Effector memory CD8-positive, alpha-beta T cell (primary cell): ENCODE measurements at places on chromosomes 16 and 17.
A peak's percentile ranks its signal among the peaks of the same experiment; 100 is the strongest.

GRCh38 chr17:31653691-31654090, 205.4 kb downstream of the COPRS start:
- H3K4me1 ChIP-seq = peaks cover 8% of the 10 kb centered on the region
- no peak for DNase-seq
- H3K27ac ChIP-seq = no peak overlapping the region
- peaks cover 19% of the 10 kb centered on the region for H3K27me3 ChIP-seq

DNA sequence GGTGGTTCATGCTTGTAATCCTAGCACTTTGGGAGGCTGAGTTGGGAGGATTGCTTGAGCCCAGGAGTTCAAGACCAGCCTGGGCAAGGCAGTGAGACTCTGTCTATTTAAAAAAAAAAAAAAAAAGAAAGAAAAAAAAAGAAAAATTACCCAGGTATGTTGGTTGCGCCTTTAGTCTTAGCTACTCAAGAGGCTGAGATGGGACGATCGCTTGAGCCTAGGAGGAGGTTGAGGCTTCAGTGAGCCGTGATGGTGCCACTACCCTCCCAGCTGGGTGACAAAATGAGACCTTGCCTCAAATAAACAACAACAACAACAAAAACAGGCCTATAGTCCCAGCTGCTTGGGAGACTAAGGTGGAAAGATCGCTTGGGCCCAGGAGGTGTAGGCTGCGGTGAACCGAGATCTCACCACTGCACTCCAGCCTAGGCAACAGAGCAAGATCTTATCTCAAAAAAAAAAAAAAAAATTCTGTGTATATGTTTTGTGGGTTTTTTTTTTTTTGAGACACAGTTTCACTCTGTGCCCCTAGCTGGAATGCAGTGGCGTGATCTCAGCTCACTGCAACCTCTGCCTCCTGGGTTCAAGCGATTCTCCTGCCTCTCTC, 12.5 kb upstream of the ANKRD40CL start:
- peaks cover 26% of the 10 kb centered on the region for H3K4me1 ChIP-seq
- DNase-seq = peak; percentile 45
- H3K27ac ChIP-seq = peak overlapping the region; percentile 52
- peaks cover 18% of the 10 kb centered on the region for H3K36me3 ChIP-seq

- no peak for DNase-seq
- no peaks in the 10 kb centered on the region for H3K36me3 ChIP-seq
- H3K4me1 ChIP-seq = peaks cover 7% of the 10 kb centered on the region
- H3K27me3 ChIP-seq = no peaks in the 10 kb centered on the region
- H3K4me3 ChIP-seq = no peak overlapping the region
Measured at GRCh38 chr17:66527335-66527734, 224.9 kb downstream of the PRKCA start.

DNA sequence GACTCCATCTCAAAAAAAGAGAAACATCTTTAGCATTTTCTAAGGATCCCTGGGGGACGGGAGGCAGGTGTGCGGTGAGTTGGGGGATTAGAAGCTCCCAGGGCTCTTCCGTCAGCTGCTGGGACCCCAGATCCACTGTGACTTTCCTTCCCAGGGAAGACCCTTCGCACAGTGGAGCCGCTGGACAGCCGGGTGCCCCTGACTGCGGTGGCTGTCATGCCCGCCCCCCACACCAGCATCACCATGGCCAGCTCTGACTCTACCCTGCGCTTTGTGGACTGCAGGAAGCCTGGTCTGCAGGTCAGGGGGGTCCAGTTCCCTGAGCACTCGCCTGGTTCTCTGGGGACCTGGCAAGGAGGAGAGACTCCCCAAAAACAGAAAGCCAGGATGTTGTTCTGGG, 7.3 kb upstream of the SERPINF2 start:
- H3K4me1 ChIP-seq = peaks cover 7% of the 10 kb centered on the region
- H3K4me3 ChIP-seq = no peak overlapping the region
- peaks cover 17% of the 10 kb centered on the region for H3K36me3 ChIP-seq
- peak overlapping the region; percentile 31 for H3K27ac ChIP-seq
- no peak for DNase-seq

DNA sequence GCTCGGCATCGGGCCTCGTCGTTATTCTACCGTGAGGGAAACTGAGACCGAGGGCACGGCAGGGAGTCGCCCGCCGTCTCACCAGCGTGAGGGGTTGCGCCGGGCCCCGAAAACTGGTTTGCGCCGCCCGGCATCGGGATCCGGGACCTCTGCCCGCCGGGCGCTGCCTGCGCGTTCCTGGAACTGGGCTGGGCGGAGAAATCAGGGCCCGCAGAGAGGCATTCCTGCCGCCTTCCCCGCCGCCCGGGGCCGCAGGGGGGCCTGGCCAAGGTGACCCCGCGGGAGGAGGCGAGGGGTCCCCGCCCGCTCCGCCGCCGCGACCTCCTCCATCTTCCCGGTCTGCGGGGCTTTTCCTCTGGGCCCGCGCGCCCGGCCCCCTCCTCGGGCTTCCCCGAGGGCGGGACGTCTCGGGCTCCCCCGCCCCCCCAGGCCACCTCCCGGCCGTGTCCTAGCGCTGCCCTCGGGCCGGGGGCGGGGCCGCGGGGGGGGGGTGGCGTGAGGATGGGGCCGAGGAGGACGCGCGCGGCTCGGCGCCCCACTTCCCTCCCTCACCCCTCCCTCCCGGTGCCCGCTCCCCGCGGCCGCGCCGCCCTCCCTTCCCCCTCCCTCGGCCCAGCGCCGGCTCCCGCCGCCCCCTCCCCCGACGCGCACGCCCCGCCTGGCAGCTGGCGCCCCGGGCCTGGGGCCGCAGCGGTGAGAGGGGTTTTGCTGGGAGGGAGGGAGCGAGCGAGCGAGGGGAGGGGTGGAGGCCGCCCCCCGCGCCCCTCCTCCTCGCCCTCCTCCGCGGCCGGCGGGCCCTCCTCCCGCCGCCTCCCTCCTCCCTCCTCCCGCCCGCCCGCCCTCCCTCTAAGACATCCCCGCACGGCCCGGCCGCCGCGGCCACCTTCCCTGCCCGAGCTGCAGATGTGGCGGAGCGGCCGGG, at the start of gene GLIS2:
Gene GLIS2, plus strand, starts transcription at position 882 of the 922 bp plus-strand sequence. CDS start 16,214 bp downstream, outside the sequence.
- H3K36me3 ChIP-seq = peaks cover 3% of the 10 kb centered on the region
- peak within 1 kb of the TSS; percentile 90 for H3K27ac ChIP-seq
- peaks cover 15% of the 10 kb centered on the region for H3K27me3 ChIP-seq
- H3K4me1 ChIP-seq = peaks cover 19% of the 10 kb centered on the region
- H3K4me3 ChIP-seq = peak within 1 kb of the TSS; percentile 85
- no peak for DNase-seq

DNA sequence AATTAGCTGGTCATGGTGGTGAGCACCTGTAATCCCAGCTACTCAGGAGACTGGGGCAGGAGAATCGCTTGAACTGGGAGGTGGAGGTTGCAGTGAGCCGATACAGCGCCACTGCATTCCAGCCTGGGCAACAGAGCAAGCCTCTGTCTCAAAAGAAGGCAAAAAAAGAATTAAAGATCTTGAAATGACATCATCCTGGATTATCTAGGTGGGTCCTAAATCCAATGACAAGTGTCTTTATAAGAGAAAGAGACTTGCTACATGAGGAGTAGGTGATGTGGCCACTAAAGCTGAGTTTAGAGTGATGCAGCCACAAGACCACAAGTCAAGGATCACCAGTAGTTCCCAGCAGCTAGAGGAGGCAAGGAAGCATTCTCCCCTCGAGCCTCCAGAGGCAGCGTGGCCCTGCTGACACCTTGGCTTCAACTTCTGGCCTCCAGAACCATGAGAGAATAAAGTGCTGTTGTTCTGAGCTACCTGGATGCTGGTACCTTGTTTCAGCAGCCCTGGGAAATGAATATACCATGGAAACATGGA, 15.8 kb downstream of the CIITA start:
- no peak overlapping the region for H3K27ac ChIP-seq
- no peak overlapping the region for H3K4me3 ChIP-seq
- H3K4me1 ChIP-seq = peaks cover 13% of the 10 kb centered on the region

DNA sequence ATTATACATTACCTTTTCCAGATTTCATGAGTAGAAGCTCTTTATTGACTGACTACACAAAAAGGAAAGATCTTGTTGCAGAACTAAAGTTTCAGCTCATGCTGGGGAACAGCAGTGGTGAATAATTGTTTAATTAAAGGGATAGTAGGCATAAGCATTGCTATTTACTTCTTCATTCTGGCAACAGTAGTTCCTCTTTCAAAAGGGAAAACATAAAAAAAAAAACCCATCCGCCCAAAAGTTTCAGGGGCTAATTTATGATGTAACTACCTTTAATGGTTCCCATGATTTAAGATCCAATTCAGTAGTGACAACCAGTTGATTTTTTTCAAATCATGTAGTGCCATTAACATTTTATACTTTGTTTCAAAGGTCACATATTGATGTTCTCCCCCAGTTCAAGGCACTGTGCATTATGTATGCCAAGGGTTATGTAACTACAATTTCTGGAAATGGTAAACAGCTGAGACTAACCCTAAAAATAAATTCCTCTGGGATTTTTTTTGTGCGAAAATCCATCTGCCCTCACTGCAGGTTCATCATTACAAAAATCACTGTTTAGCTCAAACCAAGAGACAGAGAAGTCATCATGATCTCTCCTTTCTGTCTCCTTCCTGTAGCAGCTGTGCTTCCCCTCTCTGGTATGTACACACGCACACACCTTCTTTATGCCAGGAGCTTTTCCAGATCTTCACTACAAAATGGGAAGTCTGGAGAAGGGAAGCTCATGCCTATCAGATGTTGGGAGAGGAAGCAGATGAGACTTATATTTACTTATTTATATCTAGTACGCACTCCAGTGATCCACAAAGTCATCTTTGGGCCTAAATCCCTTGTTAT, 2.2 kb upstream of the PHLPP2 start:
- H3K27me3 ChIP-seq = no peaks in the 10 kb centered on the region
- peaks cover 17% of the 10 kb centered on the region for H3K4me1 ChIP-seq
- no peak overlapping the region for H3K27ac ChIP-seq

- H3K4me1 ChIP-seq = no peaks in the 10 kb centered on the region
- no peaks in the 10 kb centered on the region for H3K27me3 ChIP-seq
- no peak overlapping the region for H3K27ac ChIP-seq
- no peak for DNase-seq
- H3K4me3 ChIP-seq = no peak overlapping the region
Measured at GRCh38 chr17:71679832-71680231, 441.0 kb upstream of the SOX9 start.

- peaks cover 6% of the 10 kb centered on the region for H3K4me1 ChIP-seq
- DNase-seq = no peak
- H3K36me3 ChIP-seq = peaks cover 3% of the 10 kb centered on the region
- no peak overlapping the region for H3K27ac ChIP-seq
Measured at GRCh38 chr17:40496170-40496569, 5.3 kb downstream of the TNS4 start.

GRCh38 chr17:75925103-75925502, 15.7 kb downstream of the FBF1 start:
- H3K36me3 ChIP-seq = no peaks in the 10 kb centered on the region
- H3K4me1 ChIP-seq = no peaks in the 10 kb centered on the region
- H3K27me3 ChIP-seq = no peaks in the 10 kb centered on the region
- H3K27ac ChIP-seq = no peak overlapping the region
- H3K4me3 ChIP-seq = no peak overlapping the region
- no peak for DNase-seq

DNA sequence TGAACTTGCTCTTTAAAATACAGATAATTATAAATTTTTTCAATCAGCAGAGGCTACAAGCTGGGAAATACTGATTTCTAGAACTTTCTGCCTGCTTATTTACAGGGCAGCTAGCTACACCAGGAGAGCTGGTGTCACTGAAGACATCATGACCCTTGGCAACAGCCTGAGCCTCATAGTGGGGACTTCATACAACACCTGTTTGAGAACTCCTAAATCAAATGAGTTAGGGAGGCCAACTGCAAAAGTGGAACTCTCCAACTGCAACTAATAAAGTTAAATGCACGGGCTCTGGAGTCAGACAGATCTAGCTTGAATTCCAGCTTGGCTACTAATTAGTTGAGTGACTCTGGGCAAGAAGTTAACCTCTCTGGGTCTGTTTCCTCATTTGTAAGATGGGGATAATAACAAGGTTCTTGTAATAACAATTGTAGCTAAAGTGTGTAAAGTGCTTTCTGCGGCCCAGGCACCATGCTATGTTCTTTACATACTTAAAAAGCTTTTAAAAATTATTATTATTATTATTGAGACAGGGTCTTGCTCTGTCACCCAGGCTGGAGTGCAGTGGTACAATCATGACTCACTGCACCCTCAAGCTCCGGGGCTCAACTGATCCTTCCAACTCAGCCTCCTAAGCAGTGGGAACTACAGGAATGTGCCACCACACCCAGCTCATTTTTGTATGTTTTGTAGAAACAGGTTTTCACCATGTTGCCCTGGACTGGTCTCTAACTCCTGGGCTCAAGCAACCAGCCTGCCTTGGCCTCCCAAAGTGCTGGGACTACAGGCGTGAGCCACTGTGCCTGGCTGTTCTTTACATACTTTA, 33.4 kb downstream of the VAC14 start:
- H3K4me3 ChIP-seq = no peak overlapping the region
- peak overlapping the region; percentile 49 for H3K27ac ChIP-seq
- no peaks in the 10 kb centered on the region for H3K27me3 ChIP-seq
- H3K36me3 ChIP-seq = peaks cover 31% of the 10 kb centered on the region
